ENCODE measurements at places on chromosomes 7 and 10. TPM values are rescaled to one million over a fixed set of nuclear protein-coding genes. Genes with fewer than 3 reads are reported as not detected.

The OPN1SW gene
- polyA plus RNA-seq, result 1.4 TPM

GRCh38 chr7:156947120-156947843, 2.2 kb upstream of the NOM1 start:
- DNase-seq, result no peak

- no peak for DNase-seq
Observed at GRCh38 chr7:30775992-30776391, 4.8 kb downstream of the MINDY4 start.

The OGDHL gene
- polyA plus RNA-seq, result 39.7 TPM

DNA sequence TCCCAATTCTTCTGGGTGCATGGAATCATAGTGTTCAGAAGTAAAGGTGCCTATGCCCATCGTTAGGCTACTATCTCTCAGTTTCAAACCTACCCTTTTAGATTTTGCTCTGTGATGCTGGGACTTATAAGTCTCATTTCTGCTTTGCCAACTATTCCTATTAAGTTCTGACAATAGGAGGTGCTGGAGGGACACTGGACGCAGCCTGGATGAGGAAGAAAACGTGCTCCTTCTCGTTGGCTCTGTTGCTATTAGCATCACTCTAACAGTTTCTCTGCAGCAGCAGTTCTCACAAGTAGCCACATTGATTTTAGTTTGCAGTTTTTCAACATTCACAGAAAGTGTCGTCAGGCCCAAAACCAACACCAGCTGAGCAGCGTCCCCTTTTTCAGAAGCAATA, 72.4 kb downstream of the ABCC2 start:
- DNase-seq, result peak; percentile 42

The PROSER2 gene
- 6.0 TPM for polyA plus RNA-seq

GRCh38 chr7:140212100-140212881, 35.5 kb upstream of the KDM7A start:
- DNase-seq, result no peak

DNA sequence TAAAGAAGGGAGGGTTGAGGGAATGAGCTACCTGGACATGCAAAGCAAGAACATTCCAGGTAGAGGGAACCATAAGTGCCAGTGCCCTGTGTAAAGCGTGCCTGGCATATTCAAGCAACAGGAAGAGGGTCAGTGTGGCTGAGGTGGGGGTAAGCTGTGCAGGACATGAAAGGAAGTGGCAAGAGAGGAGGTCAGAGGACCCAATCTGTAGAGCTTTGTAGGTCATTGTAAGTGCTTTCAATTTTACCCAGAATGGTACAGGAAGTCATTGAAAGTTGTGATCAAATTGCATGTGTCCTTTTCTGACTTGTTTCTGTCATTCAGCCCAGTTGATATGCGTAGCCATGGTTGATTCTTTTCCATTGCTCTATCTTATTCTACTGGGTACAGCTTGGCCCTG, 156.6 kb downstream of the NOC3L start:
- no peak for DNase-seq

The MALRD1 gene
- polyA plus RNA-seq, result 2.8 TPM

All from right renal pelvis (tissue), 4 donors.